ENCODE measurements at places on chromosomes 2 and 18.

GRCh38 chr2:160731856-160732255, 238.2 kb upstream of the RBMS1 start:
- DNase-seq: no peak

DNA sequence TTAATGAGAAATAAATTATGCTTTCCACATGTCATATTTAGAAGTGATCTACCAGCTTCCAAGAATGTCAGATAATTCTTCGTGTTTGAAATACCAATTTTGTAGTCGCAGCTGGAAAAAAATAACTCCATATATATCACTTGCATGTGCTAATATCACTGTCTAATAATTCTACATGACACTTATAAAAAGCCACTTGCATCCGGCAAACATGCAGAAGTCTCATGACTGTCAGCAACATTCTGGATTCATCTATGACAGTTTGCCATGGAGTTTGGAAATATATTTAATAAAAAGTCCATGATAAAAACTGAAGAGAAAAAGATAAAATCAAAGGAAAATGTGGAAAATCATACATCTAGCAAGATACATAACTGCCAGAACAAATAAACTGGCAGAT, 1784.4 kb downstream of the SUCLG1 start:
- DNase-seq: no peak

DNA sequence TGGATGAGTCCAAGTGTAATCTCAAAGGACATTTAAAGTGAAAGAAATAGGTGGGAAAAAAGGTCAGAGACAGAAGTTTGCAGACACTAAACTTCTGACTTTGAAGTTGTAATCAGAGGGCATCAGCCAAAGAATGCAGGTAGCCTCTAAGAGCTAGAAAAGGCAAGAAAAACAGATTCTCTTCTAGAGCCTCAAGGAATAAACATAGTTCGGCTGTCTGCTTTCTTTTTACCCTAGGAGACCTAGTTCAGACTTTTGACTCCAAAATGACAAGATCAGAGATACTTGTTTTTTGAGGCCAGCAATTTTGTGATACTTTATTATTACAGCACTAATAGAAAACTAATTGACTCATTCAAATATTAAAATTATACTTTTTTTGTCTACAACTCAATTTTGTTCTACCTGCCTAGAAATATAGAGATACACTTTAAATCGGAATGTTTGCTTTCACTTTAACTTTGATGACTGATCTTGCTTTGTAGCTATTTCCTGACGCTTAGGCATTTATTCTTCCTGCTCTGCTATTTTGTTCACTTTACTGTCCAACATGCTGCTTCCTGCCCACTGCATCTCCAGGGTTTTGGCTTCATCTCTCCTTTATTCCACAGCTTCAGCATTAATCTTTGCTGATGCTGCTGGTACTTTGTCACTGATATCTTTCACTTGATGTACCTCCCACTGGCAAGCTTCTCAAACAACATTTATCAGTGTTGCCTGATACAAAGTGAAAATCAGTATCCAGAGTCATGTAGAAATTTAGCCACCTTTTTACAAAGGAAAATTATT, 272.5 kb downstream of the DSEL start:
- DNase-seq: no peak

GRCh38 chr2:145584353-145584752, 1064.4 kb upstream of the ZEB2 start:
- no peak for DNase-seq

DNA sequence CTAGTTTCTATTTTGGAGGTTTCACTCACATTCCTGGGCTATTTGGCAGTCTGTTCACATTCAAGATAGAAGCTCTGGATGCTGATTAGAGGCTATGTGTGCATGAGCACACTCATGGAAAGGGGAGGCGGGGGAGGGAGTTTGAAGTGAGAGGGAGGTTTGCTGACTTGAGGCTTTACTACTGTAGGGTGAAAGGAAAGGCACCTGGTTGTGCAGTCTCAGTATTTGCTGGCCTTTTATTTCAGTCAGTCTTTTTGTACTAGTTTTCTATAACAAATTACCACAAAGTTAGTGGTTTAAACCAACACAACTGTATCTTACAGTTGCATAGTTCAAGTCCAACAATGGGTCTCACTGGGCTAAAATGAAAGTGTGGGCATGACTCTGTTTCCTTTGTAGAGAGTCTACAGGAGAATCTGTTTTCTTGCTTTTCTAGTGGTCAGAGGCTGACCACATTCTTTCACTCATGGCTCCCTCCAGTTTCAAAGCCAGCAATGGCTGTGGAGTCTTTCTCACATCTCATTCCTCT, 47.7 kb upstream of the NR4A2 start:
- DNase-seq: no peak

GRCh38 chr2:17270894-17271293, 247.3 kb downstream of the RAD51AP2 start:
- DNase-seq: no peak

- DNase-seq: no peak
These were observed 16.3 kb downstream of the DYNC2LI1 start for GRCh38 chr2:43790147-43790546.

- DNase-seq: no peak
These were observed 443.3 kb upstream of the MEIS1 start for GRCh38 chr2:65991381-65992197.

- DNase-seq: no peak
These were observed 237.3 kb downstream of the OSR1 start for GRCh38 chr2:19120941-19121750.

DNA sequence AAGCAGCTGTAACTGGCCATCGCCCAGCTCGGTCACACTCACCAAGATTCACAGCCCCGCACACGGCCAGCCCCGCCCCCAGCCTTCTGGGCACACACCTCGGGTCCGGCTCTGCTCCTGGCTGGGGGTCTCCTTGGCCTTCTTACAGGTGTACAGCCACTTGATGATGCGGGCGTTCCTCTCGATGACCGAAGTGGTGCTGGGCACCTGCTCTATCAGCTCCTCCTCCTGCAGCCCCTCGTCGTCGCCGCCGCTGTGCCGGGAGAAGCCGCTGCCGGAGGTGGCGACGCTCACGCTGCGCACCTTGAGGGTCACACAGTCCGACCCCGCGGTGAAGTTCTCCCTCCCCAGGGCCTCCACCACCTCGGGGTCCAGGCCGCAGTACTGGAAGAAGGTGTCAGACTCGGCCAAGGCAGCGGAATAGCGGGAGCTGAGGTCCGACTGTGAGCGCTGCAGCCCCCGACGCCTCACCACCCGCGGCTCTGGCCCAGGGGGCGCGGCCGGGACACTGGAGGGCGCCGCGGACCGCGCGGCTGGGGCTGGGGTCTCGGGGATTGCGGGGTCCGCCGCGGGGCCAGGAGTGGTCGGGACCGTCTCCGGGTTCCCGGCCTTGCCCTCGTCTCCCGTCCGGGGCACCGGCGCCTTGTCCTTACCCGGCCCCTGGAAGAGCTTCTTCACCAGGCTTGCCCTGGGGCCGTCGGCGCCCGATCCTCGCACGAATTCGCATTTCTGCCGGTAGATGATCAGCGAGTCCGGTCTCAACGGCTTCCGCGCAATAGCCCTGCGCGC, 769 bp downstream of the FAM110C start:
- no peak for DNase-seq

- no peak for DNase-seq
These were observed 188.4 kb upstream of the TPO start for GRCh38 chr2:1224901-1225300.

DNA sequence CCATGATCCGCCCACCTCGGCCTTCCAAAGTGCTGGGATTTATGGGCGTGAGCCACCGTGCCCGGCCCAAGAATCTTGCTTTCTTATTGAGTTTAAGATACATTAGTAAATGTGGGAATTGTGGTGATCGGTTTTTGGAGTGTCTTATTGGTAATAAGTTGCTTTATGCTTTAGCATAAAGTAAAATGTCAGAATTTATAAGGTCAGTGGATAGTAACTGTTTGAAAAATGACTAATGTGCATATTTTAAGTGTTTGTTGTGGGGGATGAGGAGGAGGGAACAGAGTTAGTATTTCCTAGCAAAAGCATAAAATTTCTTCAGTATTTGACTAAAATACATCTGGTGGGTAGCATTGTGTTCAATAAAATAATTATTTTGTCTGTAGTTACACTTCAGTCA, 77.4 kb downstream of the SLC39A10 start:
- no peak for DNase-seq

- no peak for DNase-seq
These were observed 47.0 kb upstream of the TTC39C start for GRCh38 chr18:23967321-23968089.

DNA sequence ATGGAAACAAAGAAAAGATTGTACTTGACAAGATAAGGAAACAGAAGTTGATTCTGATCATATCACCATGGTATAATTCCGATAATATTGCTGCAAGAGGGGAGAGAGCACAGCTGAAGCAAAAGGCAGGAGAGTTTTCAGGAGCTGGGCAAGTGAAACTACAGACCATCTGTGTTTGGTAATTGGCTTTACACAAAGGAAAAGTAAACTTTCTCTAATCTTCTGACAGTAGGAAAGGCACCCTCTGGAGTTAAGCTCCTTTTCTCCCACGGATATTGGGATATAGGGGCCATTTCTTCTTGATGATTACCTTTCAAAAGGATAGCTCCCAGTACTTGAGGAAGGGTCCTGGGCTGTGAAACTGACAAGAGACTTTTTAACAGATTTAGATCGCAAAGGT, 29.9 kb upstream of the REG3A start:
- no peak for DNase-seq

DNA sequence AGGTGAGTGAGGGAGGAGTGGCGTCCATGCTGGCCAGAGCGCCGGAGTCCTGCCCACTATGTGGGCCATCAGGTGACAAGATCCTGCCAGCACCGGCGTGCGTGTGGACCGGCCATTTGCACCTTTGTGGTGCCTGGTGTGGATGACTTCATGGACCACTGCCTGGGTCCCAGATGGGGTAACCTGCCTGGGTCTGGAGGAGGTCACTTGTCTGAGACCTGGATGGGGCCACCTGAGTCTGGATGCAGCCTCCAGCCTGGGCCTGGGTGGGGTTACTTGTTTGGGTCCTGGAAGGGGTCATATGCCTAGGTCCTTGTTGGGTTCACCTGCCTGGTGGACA, 299.6 kb downstream of the NDUFA10 start:
- no peak for DNase-seq
